ENCODE measurements at places on chromosomes 6 and 20.

- DNase-seq: no peak
These were observed 10.0 kb upstream of the ARMC2 start for GRCh38 chr6:108838101-108838717.

DNA sequence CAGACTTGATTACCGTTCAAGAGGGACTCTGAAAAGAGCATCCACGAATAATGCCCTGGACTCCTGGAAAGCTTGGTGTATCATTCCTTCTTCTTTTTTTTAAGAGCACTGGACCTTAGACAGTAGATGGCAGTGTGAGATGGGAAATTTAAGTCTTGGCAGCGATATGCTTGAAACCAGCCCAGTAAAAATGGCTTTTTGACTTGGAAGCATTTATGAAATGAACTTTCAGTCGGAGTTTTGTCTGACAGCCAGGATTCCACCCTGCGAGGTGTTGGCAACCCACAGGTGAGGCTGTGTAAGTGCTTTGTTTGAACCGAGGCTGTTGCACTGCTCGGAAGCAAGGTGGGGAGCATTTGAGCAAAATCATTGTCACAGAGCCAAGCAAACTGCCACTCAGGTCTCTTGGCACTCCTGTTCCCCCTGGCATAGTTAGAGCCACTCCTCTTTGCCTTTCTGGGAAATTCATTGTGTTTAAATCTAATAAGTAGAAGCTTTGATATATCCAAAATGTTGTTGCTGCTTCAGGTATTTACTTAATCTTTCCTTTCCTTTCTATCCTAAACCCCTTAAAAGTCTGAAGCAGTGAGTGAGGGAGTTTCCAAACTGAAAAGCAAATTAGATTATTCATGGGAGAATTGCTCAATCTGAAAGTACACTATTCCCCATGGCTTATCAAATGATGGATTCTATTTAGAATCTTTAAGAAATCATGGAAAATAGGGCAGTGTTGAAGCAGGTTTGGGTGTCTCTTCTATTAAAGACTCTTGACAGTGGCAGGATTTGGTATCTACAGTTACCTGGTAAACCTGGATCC, 272.8 kb upstream of the SLC35B3 start:
- DNase-seq: no peak

GRCh38 chr6:90197854-90198496, 98.7 kb downstream of the BACH2 start:
- no peak for DNase-seq

DNA sequence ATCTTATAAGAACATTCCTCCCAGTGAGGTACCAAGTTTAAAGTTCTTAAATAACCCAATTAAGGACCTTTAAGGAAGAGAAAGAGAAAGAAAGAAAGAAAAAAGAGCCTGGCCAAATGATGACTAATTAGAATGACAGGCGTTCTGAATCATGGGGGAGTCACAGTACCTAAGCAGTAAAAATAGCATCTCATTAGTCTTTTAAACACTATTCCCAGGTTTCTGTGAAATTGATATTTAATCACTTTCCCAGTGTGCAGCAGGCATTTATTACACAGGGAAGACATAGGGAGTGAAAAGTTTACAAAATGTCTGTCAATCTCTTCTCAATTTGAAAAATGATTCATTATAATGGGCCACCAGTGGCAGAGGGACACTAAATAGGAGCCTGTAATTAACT, 251.4 kb upstream of the MANEA start:
- no peak for DNase-seq

DNA sequence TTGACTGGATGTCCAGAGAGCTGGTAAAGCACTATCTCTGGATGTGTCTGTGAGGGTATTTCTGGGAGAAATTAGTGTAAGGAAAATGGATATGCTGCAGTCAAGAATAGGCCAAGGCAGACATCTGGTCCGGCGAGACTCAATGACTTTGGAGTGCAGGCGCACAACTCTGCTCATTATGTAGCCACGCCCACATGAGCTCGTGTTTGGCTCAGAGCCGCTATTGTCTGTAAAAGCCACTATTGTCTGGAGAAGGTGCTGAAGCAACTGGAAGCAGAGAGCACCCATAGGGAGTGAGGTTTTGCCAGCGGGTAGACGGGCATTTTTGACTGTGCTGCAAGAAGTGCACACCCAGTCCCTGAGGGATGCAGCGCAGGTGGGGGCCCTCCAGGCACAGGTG, 305.0 kb upstream of the POU3F2 start:
- DNase-seq: no peak

DNA sequence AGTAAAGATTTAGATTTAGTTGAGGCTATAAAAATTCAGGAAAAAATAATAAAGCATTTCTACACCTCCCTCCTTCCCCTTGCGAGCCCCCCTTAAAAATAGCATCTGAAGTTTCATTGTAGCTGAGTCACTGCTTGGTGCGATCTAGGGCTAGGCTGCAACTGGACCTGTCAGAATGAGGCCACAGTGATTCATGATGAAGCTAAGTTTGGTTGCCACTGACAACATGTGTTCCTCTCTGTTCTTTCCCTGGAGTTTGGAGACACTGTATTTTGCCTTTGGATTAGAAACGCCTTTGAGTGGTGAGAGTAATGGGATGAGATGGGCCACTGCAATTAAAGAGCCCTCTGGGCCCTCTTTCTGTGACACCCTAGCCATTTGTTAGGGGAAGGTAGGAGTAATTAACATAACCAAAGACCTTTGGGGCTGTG, 334.1 kb downstream of the NRN1 start:
- no peak for DNase-seq

GRCh38 chr6:155909710-155910109, 454.1 kb upstream of the NOX3 start:
- DNase-seq: no peak

GRCh38 chr6:82371799-82372546, 8.4 kb downstream of the TPBG start:
- no peak for DNase-seq

DNA sequence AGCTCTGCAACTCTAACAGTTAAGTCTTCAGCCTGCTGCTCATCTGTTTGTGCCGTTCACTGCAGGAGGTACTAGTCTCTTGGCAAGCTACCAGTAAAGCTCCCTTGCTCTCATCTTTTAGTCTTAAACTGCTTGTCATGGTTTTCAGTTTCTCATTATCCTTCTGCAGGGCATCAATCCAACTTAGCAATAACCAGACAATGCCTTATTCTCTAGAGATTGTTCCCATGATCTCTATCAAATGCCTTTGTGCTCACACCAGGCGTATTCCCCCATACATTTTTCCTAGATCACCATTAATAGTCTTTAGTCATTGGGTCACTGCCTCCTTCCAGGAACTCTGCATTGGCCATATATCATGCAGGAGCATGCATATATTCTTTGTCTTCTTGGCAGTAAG, 171.3 kb downstream of the GRM1 start:
- DNase-seq: no peak

- no peak for DNase-seq
These were observed 100.1 kb downstream of the SGK1 start for GRCh38 chr6:134217798-134218140.

All from stimulated activated CD8-positive, alpha-beta memory T cell treated with anti-CD3 and anti-CD28 coated beads, Interleukin-4, amount 100 ng/mL, for 1 hour (primary cell).